ENCODE measurements at places on chromosomes 6 and 20. TPM values are rescaled to one million over a fixed set of nuclear protein-coding genes. Genes with fewer than 3 reads are reported as not detected.

The BNIP5 gene
- polyA plus RNA-seq, result not detected

The GSTA1 gene
- not detected for polyA plus RNA-seq

The DDX43 gene
- 0.38 TPM for polyA plus RNA-seq

The NT5E gene
- 5.3 TPM for polyA plus RNA-seq

The HEY2 gene
- 0.14 TPM for polyA plus RNA-seq

The ISM1 gene
- 1.6 TPM for polyA plus RNA-seq

The RIPPLY2 gene
- not detected for polyA plus RNA-seq

The HLA-DOA gene
- 6.7 TPM for polyA plus RNA-seq

The GSTA2 gene
- not detected for polyA plus RNA-seq

The SMPDL3A gene
- polyA plus RNA-seq, result not detected

The NRSN1 gene
- polyA plus RNA-seq, result not detected

The ZSCAN23 gene
- 0.92 TPM for polyA plus RNA-seq

The PAK1IP1 gene
- polyA plus RNA-seq, result 22.0 TPM

The RAB22A gene
- polyA plus RNA-seq, result 10.4 TPM

The GPR6 gene
- polyA plus RNA-seq, result not detected

The RAMACL gene
- not detected for polyA plus RNA-seq

The PPP1R16B gene
- polyA plus RNA-seq, result 19.8 TPM

The TP53TG5 gene
- polyA plus RNA-seq, result 0.14 TPM

The OXT gene
- polyA plus RNA-seq, result 1.2 TPM

The FAM50B gene
- polyA plus RNA-seq, result 6.4 TPM

The C6orf141 gene
- not detected for polyA plus RNA-seq

The PRPH2 gene
- 0.14 TPM for polyA plus RNA-seq

The ABRACL gene
- 183 TPM for polyA plus RNA-seq

The FAM83D gene
- polyA plus RNA-seq, result 0.82 TPM

All from naive thymus-derived CD4-positive, alpha-beta T cell (primary cell).